ENCODE measurements at places on chromosomes 1 and 21.

DNA sequence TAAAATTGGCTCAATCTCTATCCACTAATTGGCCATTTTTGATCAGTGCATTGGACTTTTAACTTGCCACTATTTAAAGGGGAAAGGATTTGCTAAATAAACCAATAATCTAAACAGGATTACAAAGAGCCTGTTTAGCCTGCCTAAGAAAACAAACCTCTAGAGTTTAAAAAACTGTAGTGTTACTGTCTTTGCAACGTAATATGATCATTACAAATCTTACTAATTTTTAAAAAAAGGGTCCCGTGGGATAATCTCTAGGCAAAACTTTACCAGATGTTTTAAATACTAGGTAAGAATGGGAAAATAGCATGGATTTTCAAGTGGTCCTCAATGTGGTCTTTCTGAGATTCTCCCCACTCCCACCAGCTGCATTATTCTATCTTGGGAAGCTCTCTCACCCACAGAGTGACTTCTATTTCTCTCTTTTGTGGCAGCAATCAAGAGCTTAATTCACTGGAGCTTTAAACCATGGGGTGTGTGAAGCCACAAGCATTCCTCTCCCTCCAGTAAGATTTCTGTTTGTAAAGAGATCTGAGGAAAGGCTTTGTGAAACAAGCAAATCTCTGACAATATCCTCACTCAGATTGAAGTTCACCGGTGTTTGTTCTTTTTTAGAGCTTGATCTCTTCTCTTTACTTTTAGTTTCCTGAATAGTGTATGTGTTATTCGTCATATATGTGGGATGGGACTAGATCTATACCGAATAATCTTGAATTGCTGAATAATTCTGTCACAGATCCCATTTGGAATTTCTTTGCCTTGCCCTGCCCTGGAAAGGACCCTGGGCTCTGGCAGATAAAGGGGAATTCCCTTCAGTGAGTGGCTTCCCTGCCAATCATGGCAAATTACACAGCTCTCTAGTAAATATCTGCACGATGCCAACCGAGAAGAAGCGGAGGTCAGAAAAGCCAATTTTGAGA is 132.2 kb downstream of the TLR5 start:
- DNase-seq, result peak; percentile 24

GRCh38 chr1:213996320-213997037 is 8.7 kb downstream of the PROX1 start:
- no peak for DNase-seq

DNA sequence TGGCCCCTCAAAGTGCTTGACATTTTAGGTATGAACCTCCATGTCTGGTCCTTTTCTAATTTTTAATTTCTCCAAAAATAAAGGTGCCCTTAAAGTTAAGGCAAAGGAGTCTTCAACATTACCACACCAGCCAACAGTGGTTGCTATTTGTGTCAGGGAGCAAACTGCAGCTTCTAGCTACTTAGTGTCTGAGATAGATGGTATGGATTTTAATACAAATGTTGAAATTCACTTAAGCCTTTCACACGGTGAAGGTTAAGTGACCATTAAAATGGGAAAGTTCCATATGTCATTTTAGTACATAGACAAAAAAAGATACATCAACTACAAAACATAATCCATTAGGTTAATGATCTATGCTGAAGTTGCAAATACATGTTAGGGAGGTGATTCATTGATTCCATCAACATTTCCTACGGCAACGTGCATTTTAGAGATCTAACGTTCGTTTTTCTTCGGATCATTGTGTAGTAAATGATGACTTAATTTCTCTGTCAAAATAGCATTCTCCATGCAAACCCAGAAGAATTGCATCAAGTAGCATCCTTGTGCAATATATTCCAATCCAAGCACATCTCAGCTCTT is 48.2 kb upstream of the RGS21 start:
- no peak for DNase-seq

DNA sequence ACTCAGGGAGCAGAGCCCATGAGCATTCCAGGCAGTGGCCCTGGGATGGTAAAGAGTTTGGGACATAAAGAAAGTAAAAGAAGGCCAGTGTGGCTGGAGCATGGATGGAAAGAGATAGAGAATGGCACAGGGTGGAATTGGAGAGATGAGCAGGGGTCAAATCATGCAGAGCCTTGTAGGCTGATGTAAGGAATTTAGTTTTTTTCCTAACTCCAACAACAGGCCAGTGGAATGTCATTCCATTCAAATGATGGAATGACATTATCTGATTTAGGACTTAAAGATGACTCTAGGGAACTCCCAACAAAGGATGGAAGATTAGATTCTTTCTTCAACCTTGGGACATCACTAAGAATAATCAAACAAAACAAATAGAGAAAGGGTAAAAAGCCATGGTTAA is 12.8 kb upstream of the S100A2 start:
- no peak for DNase-seq

DNA sequence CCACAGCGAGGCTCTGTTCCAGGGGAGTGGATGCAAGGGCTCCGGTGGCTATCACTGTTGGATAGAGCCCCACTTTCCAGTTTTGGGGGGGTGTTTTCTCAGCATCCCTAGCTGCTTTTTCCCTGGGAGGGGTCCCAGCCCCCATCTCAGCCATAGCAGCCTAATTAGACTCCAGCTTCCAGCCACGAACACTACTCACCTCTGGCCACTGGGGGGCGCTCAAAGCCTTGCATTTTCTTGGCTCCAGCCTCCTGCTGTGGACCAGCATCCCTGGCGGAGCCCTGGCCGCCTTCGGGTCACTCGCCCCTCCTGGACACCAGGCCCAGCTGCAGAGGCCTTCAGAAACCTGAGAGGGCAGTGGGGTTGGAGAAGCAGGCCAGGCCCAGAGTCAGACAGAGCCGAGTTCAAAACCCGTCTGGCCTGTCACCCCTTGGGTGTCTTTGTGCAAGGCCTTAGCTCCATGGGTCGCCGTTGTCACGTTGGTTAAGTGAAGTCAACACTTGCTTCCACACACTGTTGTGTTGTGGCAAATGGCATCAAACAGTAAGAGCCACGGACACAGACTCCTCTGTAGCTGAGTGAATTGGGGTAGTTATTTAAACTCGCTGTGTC is 93.5 kb upstream of the ACTL8 start:
- peak; percentile 80 for DNase-seq

DNA sequence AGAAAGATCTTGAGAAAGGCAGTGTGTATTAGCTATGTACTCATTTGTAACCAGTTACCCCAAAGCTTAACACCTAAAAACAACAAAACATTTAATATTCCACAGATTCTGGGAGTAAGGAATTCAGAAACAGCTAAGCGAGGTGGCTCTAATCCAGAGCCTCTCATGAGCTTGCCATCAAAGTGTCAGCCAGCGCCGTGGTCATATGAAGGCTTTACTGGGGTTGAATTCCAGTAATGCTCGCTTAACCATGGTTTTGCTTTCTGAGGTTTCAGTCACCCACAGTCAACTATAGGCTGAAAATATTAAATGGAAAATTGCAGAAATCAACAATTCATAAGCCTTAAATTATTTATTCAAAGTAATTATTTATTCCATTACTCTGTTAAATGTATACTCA is 101.8 kb downstream of the CLIC6 start:
- DNase-seq, result no peak

DNA sequence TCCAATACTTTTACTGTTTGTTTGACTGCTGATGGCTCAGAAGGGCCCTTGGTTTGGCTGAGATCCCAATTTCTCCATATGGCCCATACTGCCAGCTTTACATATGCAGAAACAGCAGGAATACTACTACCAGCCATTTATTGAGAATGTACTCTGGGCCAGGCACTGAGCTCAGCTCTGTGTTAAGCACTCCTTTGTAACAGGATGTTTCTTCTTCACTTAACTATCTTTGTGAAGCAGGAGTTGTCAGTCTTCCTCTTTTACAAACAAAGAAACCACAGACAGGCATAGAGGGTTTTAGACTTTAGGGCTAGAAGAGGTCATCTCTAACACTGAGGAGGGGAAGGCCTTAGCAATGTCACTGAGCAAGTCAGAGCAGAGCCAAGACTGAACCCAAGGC is 8.3 kb downstream of the HMGCL start:
- no peak for DNase-seq

GRCh38 chr1:34476371-34476770 is 278.5 kb upstream of the GJB5 start:
- DNase-seq, result no peak

GRCh38 chr1:232902774-232903350 is 47.5 kb upstream of the NTPCR start:
- DNase-seq, result no peak

DNA sequence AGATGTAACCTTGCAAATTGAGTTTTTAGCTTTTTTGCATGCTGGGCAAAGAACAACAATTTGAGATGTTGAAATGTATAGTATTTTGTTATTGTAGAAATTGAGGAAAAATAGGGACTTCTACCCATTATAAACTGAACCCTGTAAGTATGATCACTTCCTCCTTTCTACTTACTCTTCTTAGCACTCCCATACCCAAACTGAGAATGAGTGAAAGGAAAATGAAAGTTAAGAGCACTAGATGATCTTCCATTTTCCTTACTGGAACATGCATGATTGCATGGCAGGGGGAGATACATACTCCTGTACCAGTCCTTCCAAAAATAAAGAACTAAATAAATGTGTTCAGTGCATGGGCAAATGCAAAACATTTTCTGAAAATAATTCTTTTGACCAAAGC is 107.4 kb upstream of the KIAA1614 start:
- DNase-seq, result no peak

DNA sequence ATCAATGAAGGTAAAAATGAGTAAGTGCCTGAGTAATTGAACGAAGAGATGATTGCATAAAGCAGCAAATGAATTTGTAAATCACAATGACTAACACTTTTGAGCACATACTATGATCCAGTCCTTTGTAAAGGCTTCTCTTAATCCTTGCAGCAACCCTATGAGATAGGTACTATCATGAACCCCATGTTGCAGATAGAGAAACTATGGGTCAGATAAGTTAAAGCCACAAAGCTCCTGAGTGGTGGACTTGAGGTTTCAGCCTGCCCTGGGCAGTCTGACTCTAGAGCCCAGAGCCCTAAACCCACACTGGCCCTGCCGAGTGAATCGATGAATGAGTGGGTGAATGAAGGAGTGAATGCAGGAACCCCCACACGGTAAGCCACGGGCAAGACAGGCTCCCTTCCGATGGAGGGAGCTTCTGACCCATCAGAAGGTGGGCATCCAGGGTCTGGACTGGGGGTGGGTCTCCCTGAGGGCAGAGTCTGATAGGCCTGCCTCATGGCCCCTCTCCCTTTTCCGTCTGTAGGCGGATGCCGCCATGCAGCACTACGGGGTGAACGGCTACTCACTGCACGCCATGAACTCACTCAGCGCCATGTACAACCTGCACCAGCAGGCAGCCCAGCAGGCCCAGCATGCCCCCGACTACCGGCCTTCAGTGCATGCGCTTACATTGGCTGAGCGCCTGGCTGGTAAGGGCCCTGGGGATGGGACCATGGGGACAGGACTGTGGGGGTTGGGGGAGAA is 17.0 kb downstream of the DMBX1 start:
- no peak for DNase-seq

DNA sequence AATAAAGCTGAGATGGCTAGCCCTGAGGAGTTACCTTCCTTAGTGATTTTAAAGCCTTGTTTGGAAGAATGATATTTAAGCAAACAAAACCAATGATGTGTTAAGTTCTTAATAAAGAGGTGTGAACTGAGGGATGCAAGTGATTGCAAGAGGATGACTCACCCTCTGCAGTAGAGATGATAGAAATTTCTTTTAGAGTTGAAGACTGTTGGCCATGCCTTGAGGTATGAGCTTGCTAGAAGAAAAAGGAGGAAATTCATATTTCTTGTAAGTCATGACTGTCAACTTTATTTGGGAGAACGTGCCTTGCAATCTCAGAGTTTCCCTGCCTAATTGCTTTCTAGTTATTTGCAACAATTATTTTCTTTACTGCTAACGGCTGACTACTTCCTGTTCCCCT is 94.7 kb downstream of the PLA2G4A start:
- no peak for DNase-seq

DNA sequence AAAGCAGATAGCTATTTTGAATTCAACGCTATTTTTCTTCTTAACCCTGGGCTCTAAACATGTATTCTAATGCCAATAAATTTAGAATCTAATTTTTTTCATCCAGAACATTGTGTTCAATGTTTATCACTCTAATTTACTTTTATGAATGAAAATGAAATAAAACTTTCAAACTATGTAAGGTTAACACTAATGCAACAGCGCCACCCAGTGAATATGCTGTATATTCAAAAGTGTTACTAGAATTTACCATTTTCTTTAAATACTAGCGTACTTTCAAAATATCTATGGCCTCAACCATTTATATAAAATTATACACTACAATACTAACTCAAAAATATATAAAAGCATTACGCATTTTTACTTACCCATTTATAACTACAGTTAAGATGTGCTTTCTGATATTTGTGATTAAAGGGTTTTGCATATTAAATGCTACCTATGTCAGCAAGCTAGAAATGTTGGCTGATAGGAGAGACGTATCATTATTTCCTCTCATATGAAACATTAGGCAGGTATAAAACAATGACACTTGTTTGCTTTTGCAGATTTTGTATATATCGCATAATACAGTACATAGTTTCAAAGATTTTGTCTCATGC is 5.9 kb upstream of the NUF2 start:
- DNase-seq, result peak; percentile 57

GRCh38 chr1:32764826-32765569 is 52.2 kb downstream of the YARS1 start:
- DNase-seq, result no peak

GRCh38 chr1:11845641-11846335 is 1.8 kb downstream of the NPPA start:
- no peak for DNase-seq

DNA sequence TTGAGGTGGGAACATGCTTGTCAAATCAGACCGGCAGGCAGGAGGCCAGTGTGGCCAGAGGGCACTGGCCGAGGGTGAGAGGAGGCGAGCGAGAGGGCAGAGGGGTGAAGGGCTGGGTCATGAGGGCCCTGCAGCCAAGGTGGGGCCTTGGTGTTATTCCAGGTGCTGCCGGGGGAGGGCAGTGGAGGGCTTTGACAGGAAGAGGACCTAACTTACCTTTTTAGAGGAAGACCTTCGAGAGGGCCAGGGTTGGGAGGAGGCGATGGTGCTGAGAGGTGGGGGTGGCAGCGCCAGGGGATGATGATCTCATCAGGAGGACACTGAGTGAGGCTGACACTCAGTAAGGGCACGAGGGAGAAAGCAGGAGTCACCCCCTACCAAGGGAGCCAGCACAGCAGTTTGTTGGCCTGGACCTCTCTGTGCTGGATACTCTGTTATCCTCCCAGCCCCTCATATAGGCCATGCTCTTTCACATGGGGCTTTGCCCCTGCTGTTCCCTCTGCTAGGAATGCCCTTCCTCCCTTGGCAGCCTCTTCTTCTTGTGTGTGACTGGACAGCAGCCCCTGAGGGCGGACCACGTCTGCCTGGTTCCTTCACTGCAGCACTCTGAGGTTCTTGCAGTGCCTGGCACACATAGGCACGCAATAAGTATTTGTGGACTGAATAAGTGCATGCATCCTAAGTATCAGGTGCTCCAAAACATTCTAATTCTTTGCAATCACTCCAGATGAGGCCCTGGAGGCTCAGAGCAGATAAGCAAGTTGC is 7.5 kb upstream of the TTC22 start:
- no peak for DNase-seq

All from brain (organoid and tissue), 16 donors.